RPMI7951 (cell line): ENCODE measurements at places on chromosomes 5 and 9. TPM values are rescaled to one million over a fixed set of nuclear protein-coding genes. Genes with fewer than 3 reads are reported as not detected.

GRCh38 chr9:38417003-38417945 lies 7.0 kb downstream of the IGFBPL1 start:
- DNase-seq = no peak

DNA sequence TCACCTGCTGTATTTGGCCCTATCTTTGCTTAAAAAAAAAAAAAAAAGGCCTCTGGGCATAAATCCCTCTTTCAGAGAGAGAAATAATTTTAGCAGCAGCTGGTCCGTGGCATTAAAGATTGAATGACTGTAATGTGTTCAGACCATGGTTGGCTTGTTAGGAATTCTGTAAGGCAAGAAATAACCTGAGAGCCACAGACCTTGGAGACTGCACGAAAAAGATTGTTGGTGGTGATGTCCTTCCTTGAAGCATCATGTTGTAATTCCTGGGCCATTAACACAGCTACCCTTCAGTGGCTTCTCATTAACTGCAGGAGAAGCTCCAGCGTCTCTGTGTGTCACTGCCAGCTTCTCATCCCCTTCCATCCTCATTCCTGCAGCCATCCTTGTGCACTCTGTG lies 79.0 kb downstream of the SGCD start:
- DNase-seq = no peak

GRCh38 chr9:122218935-122219855 lies 9.6 kb downstream of the LHX6 start:
- no peak for DNase-seq

DNA sequence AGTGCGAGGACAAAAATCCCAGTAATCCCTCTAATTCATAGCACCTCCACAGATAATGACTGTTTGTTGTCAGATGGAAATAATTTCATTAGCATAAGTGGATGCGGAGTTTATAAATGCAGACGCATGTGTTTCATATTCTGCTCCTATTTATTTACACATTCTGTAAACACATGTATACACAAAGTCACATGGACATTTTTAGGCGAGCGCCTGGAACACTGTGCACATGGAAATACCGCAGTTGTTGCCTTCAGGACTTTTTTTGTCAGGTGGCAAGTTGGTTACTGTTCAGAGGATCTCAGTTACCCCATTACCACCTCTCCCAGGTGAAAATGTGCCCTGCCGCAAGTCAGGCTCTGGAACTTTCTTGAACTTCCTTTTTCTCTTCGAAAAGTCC lies 40.3 kb upstream of the FBP1 start:
- no peak for DNase-seq

- DNase-seq = no peak
Observed at GRCh38 chr9:114289106-114289505, 33.8 kb upstream of the ORM1 start.

- no peak for DNase-seq
Observed at GRCh38 chr5:39379693-39380092, 15.4 kb upstream of the C9 start.

GRCh38 chr9:125694478-125694877 lies 12.5 kb downstream of the MAPKAP1 start:
- DNase-seq = no peak

DNA sequence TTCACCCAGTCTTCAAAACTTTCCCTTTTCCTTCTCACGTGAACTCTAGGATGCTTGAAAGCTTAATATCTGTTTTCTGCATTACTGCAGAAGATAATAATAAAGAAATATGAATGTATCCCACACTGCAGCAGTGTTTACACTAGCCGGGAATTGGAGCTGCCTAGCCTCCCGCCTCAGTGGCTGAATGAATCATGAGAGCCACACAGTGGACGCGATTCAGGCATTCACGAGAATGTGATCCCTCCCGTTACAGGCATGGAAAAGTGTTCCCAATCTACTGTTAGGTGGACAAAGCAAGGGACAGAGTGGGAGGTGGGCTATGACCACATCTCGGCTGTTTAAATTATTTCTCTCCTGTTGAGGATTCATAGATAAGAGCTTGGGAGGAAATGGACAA lies 69.4 kb upstream of the CTSL start:
- no peak for DNase-seq

GRCh38 chr5:172441262-172441751 lies 13.0 kb downstream of the SH3PXD2B start:
- no peak for DNase-seq

- no peak for DNase-seq
Observed at GRCh38 chr9:97981846-97982682, 1.1 kb upstream of the ANP32B start.

DNA sequence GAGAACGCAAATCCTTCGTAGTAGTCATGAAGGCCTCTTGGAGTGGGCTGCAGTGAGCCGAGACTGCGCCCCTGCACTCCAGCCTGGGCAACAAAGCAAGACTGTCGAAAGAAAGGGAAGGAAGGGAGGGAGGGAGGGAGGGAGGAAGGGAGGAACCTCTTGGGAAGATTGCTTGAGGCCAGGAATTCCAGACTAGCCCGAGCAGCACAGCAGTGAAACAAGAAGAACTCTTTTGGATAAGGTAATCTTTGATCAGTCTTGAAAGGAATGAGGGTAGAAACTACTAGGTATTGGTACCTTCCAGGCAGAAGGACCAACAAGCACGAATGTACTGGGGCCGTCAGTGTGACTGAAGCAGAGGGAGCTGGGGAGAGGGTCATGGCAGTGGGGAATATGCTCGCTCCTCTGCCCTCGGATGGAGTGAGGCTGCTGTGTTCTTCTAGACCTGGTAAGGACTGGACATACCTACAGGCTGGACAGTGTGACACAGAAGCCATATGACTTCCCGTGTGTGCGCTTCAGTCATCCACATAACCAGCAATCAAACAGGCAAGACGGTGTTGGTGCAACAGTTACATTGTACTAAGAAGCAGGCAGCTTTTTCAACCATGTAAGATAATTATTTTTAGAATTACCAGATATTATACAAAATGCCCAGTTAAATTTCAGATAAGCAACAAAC lies 45.2 kb downstream of the P4HA2 start:
- DNase-seq = peak; percentile 31

GRCh38 chr9:136399176-136400037 lies 563 bp downstream of the SNAPC4 start:
- no peak for DNase-seq

- DNase-seq = no peak
Observed at GRCh38 chr5:95026718-95027117, 258.2 kb downstream of the MCTP1 start.

DNA sequence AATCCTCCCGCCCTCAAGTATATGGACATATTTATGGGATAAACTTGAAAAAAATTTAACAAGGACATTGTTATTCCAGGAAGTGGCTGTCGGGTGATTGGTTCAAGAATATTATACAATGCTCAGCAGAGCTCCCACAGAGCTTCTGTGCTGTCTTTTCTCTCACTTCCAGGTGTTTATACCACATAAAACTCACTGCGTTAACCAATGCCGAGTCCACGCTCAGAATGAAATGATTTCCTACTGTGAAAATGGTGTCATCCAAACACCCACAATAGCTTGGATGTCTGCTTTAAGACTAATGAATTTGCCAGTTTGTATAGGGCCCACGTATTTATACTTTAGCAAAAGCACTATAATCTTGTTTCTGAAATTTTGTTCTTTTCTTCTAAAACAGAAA lies 368.2 kb downstream of the NDUFS4 start:
- DNase-seq = no peak

- peak; percentile 52 for DNase-seq
Observed at GRCh38 chr9:121871431-121872025, 220.1 kb downstream of the DAB2IP start.

DNA sequence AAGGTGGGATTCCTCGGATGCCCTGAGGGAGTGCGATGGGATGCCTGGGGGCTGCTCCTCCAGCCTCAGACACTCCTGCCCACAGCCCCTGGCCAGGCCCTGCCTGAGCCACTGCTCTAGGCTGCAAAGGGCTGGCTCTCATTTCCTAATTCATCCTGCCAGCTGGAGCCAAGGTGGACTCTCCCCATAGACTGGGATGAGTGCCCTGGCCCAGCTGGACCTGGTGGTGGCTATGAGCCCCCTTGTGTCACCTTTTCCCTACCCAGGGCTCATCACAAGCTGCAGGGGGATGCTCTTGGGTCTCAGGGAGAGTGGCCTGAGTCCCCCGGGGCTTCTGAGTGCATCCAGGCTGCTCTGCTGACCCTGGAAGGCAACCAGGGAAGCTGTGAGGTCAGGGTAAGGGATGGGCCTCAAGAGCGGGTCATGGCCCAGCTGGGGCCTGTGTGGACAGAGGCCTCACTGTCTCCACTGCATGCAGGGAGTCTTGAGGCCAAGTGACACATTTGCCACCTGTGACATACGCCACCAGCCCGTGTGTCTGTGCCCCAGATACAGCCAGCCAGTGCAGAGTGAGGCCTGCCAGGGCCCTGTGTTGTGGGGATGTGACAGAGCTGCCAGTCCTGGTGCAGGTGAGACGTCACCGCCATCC lies 102.7 kb upstream of the IER5L start:
- DNase-seq = no peak

DNA sequence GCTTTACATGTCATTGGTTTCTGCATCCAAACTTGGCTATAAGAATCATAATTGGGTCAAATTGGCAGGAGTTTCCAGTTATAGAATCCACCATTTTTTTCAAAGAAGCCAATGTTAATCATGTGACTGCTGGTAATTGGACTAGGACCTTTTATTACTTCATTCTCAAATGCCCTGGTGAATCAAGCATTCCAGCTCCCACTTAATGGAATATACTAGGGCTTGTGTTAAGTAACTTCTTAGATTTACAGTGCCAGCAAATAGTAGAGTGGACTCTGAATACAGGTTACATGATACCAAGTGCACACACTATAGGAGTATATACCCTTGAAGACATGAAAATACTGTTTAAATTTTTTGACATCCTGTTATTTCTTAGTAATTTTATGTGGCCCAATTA lies 96.7 kb downstream of the NUDT12 start:
- no peak for DNase-seq

- no peak for DNase-seq
Observed at GRCh38 chr5:169550227-169550626, 33.3 kb upstream of the SPDL1 start.

GRCh38 chr9:75085640-75086039 lies 2.3 kb downstream of the NMRK1 start:
- DNase-seq = no peak

GRCh38 chr5:89972901-89973300 lies 436.7 kb downstream of the CETN3 start:
- no peak for DNase-seq

DNA sequence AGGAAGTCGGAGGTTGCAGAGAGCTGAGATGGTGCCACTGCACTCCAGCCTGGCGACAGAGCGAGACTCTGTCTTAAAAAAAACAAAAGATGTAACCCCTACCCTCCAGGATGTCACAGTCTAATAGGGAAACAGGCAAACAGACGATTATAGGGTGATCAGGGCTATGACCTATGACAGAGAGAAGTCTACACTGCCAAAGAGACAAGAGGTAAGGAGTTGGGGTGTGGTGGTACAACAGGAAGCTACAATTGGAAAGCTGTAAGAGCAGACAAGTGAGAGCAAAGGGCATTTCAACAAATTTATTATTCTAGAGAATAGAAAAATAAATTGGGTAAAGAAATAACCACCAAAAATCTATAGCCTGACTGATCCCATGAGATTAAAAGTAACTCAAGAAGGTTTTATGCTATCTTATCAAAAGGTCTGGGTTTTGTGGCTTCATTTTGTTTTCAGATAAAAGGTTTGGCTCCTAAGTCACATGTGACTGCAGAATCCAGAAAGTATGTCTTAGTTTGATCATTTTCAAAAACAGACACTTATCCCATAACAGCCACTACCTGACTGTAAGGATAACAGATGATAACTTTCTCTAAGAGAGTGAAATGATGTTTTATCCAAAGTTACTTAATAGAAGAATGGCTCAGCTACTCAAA lies 7.3 kb downstream of the CDC26 start:
- DNase-seq = no peak

- DNase-seq = no peak
Observed at GRCh38 chr5:172713113-172713808, 57.7 kb downstream of the DUSP1 start.

GRCh38 chr5:153525536-153525935 lies 35.1 kb downstream of the GRIA1 start:
- no peak for DNase-seq

DNA sequence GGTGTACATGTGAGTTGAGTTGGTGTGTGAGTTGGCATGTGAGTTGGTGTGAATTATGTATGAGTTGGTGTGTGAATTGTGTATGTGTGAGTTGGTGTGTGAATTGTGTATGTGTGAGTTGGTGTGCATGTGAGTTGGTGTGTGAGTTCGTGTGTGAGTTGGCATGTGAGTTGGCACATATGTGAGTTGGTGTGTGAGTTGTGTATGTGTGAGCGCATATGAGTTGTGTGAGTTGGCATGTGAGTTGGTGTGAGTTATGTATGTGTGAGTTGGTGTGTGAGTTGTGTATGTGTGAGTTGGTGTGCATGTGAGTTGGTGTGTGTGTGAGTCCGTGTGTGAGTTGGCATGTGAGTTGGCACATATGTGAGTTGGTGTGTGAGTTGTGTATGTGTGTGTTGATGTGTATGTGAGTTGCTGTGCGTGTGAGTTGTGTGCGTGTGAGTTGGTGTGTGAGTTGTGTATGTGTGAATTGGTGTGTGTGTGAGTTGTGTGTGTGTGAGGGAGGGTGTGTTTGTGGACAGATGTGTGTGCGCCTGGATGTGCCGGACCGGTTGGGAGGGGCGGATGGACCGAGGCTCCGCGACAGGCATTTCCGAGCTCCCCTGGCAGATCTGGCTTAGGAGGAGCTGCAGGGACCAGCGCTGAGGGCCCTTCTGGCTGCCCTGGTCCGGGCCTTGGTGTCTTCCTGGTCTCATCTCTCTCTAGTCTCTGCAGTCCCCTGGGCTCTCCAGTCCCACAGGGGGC lies 162.5 kb upstream of the IER5L start:
- DNase-seq = peak; percentile 30

The ALDH1A1 gene
- total RNA-seq = not detected in 2 replicates

The PCDH1 gene
- 1.6 and 2.2 TPM in 2 replicates for total RNA-seq

The GABBR2 gene
- not detected in 2 replicates for total RNA-seq

The SLC34A1 gene
- not detected in 2 replicates for total RNA-seq

The PCDHAC2 gene
- total RNA-seq = not detected in 2 replicates

The BTNL3 gene
- total RNA-seq = not detected in 2 replicates

The DDX41 gene
- total RNA-seq = 74.2 and 87.6 TPM in 2 replicates

The HACD4 gene
- under 0.01 and 0.24 TPM in 2 replicates for total RNA-seq

The NEUROG1 gene
- not detected in 2 replicates for total RNA-seq

The C1QTNF3 gene
- 0.20 and 0.24 TPM in 2 replicates for total RNA-seq

The TLX3 gene
- total RNA-seq = 0.96 and 1.9 TPM in 2 replicates

The SCGB3A2 gene
- not detected in 2 replicates for total RNA-seq

The ABLIM3 gene
- 19.1 and 25.1 TPM in 2 replicates for total RNA-seq
